Mammary epithelial cell (primary cell): ENCODE measurements at places on chromosomes 4 and X. TPM values are rescaled to one million over a fixed set of nuclear protein-coding genes. Genes with fewer than 3 reads are reported as not detected.

SMS gene
- polyA plus RNA-seq = 90.7 TPM

GRCh38 chr4:173958445-173958844, 325.0 kb downstream of the FBXO8 start:
- peak; percentile 1 for DNase-seq

DNA sequence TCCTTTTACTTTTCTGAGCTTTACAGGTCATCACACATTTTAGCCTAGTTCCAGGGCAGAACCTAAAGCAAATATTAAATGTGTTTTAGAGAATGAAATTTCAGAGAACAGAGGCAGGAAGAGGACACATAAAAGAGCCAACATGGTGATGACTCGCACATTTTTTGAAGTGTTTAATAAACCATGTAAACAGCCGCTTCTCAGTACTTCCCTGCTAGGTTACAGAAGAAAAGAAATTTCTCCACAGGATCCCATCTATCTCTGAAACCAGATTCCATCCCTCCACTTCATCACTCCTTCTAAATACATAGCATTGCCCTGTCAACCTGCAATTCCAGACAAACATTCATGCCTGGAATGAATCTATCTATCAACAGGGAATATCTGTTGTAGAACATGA, 949.5 kb upstream of the PCDH7 start:
- DNase-seq = no peak

GYPE gene
- not detected for polyA plus RNA-seq

- no peak for DNase-seq
Observed at GRCh38 chrX:110588853-110589252, 206.8 kb downstream of the CHRDL1 start.

SRPK3 gene
- polyA plus RNA-seq = 0.10 TPM

FGG gene
- 0.08 TPM for polyA plus RNA-seq

GRCh38 chr4:15063341-15063740, 61.1 kb downstream of the CPEB2 start:
- DNase-seq = no peak

CXCL11 gene
- polyA plus RNA-seq = 0.06 TPM

BMX gene
- 0.16 TPM for polyA plus RNA-seq

DNA sequence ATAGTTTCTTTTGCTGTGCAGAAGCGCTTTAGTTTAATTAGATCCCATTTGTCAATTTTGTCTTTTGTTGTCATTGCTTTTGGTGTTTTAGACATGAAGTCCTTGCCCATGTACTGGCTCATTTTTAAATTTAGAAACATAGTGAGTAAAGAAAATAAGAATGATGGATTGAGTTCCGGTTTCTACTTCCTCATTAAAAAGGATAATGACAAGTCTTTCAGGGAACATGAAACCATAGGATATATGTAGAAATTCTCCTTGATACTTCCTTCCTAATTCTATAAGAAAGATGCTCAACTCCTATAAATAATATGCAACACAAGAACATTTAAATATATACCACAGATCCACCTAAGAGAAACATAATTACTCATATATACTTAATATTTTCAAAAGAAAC, 240.9 kb downstream of the BANK1 start:
- no peak for DNase-seq

- no peak for DNase-seq
Observed at GRCh38 chr4:75036046-75036830, 103.3 kb downstream of the PARM1 start.

DNA sequence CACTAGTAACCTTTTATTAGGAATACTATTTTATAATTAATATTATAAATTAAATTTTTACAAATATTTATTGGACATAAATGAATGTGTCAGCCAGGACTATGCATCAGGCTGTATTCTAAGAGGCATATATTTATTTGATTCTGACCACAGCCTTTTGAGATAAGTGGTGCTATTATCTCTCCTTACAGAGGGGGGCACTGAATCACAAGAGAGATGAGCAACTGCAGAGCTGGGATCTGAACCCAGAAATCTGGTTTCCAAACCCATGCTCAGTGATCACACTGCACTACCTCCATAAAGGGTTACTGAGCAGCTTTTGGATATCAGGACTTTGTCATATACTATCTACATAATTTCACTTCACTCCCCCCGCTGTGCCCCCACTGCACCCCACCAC, 322.0 kb downstream of the TMA16 start:
- DNase-seq = no peak

- DNase-seq = peak; percentile 50
Observed at GRCh38 chrX:45807572-45808425, 607.1 kb upstream of the DIPK2B start.

- DNase-seq = no peak
Observed at GRCh38 chr4:38946919-38947318, 79.3 kb downstream of the FAM114A1 start.

DNA sequence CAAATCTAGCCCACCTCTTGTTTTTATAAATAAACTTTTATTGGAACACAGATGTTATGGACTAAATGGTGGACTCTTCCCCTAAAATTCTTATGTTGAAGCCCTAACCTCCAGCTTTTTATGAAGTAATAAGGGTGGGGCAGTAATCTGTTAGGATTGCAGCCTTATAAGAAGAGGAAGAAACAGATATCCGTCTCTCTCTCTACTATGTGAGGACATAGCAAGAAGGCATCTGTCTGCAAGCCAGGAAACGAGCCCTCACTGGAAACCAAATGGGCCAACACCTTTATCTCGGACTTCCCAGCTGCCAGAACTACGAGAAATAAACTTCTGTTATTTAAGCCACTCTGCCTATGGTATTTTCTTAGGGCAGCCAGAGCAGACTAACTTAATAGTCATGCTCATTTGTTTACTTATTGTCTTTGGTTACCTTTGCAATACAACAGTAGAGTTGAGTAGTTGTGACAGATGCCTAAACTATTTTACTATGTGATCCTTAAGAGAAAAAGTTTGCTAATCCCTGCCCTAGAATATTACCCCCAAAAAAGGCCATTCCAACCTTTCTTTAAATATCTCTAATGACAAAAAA, 67.4 kb downstream of the MANBA start:
- DNase-seq = peak; percentile 20

- DNase-seq = no peak
Observed at GRCh38 chr4:118758293-118758692, 73.1 kb downstream of the METTL14 start.

MGARP gene
- 2.7 TPM for polyA plus RNA-seq

GRCh38 chr4:167930166-167930565, 162.2 kb upstream of the ANXA10 start:
- no peak for DNase-seq

DNA sequence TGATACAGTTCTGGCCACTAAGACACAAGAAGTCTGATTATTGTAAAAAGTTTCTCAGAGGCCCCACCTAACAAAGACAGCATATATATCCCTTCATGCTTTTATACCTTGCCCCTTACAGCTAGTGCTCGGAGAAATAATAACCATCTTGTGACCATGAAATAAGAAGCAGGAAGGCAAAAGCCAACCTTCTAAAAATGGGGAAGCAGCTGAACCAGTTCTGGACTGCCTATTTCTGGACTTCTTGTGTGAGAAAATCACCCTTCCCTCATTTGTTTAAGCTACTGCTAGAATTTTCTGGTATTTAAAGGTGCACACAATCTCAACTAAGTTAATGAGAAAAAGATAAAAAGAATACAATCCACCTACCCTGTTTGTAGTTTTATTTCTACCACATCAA, 87.5 kb downstream of the CNOT6L start:
- no peak for DNase-seq

RTL9 gene
- polyA plus RNA-seq = 0.02 TPM

DNA sequence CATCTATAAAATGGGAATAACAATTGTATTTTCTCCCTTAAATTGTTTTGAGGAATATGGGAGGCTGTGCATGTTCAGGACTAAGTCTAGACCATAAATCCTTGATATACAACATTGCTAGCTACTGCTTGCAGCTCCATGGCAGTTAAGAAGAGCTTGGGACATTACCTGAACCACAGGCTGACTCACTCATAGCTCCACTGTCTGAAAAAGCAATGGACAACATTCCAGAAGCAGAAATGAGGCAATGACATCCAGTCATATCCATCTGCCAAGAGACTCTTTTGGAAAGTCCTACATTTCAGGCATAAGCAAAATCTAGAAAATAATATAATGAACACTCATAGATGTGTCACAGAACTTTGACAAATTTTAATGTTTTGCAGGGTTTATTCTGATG, 167.3 kb upstream of the LEF1 start:
- peak; percentile 87 for DNase-seq

GRCh38 chrX:122914256-122914655, 269.8 kb upstream of the GRIA3 start:
- DNase-seq = no peak

- DNase-seq = peak; percentile 80
Observed at GRCh38 chr4:74473155-74473811, 28.3 kb downstream of the AREG start.

GRCh38 chr4:151324752-151325110, 674 bp downstream of the SH3D19 start:
- peak; percentile 60 for DNase-seq

DNA sequence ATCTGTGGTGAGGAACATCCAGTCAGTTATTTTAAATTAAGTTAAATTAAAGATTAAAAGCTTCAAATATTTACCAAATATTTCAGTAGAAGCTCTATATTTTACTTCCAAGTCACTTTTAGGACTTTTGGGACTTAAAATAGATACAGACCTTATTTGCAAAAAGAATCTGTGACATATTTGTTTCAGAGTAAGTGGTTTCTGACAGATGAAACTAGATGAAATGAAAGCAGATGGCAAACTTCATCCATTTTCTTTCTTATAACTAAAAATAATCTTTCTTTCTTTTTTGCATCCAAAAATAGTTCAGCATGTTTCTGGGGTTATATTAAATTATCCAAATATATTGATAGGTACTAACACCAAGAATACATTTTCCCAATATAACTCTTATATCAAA, 6.6 kb upstream of the UTP3 start:
- no peak for DNase-seq

GRCh38 chr4:26034849-26035248, 120.8 kb downstream of the SMIM20 start:
- no peak for DNase-seq

FAM149A gene
- polyA plus RNA-seq = 0.44 TPM

GBA3 gene
- polyA plus RNA-seq = not detected

DNA sequence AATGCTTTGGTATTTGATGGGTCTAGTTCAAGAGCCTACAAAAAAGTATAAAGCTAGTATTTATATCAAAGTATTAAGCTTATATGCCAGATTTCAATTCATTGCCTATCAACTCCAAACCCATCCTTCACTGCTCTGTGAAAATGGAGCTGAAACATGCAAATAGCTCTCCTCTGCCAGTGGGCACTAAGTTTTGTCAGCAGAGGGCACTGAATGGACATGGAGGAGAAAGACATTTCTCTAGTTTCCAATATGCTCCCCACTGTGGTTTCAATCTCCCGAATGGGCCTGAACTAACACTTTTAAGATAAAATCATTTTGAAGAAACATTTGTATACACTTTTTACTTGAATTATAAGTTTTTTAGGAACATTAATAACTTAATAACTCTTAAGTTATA, 12.4 kb downstream of the PPID start:
- no peak for DNase-seq

DNA sequence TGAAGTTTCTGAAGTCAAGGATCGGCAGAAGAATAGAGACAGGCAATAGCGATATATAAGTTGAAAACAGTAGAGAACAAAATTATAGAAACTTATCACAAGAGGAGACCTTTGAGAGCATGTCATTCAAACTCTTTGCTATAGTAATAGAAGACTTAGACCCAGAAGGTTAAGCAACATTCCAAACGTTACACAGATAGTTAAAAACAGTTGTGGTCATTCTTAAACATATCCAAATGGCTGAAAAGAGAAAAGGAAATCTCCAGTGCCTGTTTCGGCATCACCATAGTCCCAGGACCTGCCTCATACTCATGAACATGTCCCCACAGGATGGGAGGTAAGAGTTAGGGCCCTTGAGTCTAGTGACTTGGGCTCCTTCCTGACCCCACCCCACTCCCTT, 258.1 kb upstream of the NOCT start:
- DNase-seq = no peak

DNA sequence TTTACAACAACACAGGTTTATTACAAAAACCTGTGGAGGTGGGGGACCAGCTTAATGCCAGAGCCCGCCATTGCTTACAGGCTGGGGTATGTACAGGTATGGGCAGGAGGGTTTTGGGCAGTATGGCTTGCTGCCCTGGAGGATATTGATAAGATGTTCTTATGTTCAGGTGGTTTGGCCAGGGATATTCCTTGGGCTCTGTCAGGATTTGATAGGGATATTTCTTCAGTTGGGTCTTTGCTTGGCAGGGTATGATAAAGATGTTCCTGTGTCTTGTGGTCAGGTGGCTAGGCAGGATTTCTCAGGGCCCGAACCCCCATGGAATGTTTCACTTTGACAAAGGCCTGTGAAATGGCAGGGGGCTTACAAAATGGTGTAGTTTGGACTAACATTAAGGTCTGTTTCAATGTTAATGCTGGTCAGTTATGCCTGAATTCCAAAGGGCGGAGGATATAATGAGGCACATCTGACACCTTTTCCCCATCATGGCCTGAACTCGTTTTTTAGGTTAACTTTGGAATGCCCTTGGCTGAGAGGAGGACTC, 3.1 kb downstream of the MGST2 start:
- no peak for DNase-seq

LPAR4 gene
- not detected for polyA plus RNA-seq

- no peak for DNase-seq
Observed at GRCh38 chr4:87006426-87006675, 71.5 kb downstream of the AFF1 start.

DNA sequence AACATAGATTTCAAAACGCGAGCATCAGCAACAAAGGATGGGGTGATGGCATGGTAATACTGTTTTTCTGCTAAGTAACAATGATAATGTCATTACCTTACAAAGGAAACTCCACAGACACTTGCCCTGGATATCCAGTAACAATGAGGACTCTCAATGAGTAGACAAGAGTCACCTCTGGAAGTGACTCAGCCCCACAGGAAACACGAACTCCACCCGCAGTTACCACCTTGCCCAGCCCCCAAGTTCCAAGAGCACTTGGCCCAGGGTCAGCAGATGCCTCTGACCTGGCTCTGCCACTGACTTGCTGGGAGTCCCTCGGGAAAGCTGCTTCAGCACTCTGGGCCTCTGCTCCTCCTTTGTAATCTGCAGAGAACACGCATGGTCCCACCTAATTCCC, 110.3 kb upstream of the MAP3K15 start:
- peak; percentile 76 for DNase-seq

CDKL2 gene
- 1.1 TPM for polyA plus RNA-seq

RTL3 gene
- polyA plus RNA-seq = not detected

GRCh38 chr4:16916719-16917337, 18.4 kb upstream of the LDB2 start:
- peak; percentile 12 for DNase-seq

DNA sequence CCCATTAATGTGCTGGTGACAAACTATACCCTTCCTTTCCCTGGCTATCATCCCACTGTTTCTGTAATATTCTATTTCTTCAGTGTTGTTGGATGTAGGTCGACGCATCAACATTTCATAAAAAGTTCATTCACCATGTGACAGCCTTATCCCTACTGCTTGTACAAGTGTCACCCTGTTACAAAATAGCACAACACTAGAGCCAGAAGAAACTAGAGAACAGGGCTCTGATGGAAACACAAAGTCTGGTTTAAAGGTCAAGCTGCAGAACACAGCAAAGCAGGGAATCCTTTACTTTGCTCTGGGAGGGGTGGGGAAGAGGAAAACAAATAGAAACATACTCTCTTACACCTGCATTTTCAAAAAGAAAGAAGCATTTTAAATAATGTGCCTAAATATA, 131.3 kb upstream of the TBC1D9 start:
- DNase-seq = no peak
